MV-4-11 (cell line): ENCODE measurements at places on chromosomes 11 and 22.

- DNase-seq, result no peak
Observed at GRCh38 chr11:69305885-69306540, 12.1 kb downstream of the MYEOV start.

DNA sequence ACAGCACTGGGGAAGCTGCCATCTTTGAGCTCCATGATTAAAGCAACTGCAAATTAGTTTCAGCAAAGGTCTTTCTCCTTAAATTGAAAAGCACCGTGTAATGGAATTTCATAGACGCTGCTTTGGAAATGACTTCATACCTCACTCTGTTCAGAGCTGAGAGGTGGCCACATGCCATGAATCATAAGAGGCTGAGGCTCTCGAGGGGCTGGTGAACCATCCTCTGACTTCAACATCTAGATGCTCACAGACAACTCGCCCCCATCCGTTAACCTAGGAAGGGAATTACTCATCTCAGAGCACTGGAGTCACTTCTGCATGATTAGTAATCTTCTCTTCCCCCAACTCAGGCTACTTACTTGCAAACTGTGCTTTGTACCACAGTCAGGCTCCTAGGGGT lies 122.3 kb downstream of the RCN1 start:
- no peak for DNase-seq

DNA sequence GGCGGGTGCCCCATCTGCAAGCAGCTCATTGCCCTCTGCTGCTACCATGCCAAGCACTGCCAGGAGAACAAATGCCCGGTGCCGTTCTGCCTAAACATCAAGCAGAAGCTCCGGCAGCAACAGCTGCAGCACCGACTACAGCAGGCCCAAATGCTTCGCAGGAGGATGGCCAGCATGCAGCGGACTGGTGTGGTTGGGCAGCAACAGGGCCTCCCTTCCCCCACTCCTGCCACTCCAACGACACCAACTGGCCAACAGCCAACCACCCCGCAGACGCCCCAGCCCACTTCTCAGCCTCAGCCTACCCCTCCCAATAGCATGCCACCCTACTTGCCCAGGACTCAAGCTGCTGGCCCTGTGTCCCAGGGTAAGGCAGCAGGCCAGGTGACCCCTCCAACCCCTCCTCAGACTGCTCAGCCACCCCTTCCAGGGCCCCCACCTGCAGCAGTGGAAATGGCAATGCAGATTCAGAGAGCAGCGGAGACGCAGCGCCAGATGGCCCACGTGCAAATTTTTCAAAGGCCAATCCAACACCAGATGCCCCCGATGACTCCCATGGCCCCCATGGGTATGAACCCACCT lies 28.0 kb upstream of the L3MBTL2 start:
- DNase-seq, result no peak

GRCh38 chr11:59616396-59616982 lies 915 bp upstream of the OSBP start:
- no peak for DNase-seq

DNA sequence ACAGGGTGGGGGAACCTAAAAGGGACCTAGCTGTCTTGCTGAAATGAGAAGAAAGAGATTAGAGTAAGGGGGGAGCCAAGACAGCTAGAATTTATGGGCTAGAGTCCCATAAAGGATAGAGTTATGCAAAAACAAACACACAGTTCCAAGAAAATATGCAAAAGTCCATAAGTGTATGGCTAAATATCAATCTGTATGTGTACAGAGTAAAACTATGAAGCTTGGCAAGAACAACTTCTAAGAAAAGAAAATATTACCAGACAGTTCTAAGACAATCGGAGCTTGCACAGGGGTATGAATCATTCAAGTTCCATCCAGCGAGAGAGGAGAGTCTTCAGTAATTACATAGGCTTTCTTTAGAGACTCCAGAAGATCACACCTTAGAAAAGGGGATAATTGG lies 41.8 kb downstream of the GDPD4 start:
- DNase-seq, result no peak

- no peak for DNase-seq
Observed at GRCh38 chr11:100555931-100556330, 131.2 kb upstream of the ARHGAP42 start.

DNA sequence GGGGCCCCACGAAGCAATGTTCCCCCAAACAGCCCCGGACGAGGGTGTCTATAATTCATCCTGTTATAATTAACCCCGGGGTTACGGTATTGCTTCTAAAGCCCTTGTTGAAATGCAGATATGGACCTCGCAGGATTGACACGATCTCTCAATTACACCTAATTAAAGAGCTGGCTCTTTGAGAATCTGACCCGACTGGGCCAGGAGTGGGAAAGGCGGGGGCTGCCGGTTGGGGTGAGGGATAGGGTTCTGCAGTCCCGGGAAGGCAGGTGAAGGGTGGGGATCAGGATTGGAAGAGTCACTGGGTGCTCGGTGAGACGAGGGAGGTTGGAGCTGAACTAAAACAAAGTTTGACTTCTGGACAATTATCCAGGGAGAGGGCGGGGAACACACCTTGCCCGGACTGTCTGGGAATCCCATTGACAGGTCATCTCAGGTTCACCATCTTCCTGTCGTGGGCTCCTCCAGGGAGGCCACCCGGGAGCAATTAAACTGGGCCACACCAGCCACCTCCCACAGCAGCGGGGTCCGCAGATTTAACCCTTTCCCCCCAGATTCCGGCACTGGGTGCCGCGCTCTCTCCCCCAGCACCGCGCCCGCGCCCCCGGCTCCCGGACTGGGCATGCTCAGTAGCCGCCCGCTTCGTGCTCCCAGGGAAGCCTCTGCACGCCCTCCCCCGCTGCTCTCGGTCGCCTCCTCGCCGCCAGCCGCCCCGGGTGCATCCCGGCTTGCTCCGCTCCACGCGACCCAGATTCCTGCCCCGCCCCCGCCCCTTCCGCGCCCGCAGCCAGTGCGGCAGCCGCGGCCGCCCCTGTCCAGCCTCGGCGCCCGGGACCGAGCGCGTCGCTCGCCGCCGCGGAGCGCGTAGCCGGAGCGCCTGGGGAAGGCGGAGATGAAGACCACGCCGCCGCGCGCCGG lies at the start of gene ELMOD1:
Gene ELMOD1 (plus strand): TSS at position 688 of the 918 bp plus-strand sequence. CDS start 27,043 bp downstream, outside the sequence.
- DNase-seq, result no peak

DNA sequence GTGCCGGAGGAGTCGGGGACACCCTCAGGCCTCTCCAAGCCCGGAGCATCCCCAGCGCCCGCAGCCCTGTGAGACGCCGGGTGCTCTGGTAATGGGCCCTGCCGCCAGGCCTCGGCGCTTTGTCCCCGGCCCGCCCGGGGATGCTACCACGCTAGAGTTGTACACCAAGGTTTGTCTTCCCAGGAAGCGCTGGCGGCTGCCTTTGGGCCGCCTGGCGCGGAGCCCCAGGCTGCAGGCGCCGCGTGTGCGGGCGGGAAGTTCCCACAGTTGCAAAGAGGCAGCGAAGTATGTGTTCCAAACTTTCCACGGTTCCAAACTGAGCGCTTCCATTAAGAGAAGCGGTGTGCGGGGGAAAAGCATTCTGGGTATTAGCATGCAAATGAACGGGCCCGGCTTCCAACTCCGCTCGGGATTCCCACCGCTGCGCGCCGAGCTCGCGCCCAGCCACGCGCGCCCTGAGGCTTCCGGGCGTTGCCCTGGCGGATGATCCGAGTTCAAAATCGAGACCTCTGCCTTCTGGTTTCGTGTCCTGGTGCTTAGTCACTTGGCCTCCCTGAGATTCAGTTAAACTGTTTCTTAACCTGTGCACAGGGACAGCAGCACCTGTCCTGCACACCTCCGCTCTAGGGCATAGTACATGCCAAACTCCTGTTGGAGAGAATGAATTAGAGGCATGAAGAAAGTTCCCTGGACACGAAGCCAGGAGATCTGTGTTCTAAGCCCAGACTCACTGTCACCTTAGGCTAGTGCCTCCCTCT lies 1.3 kb upstream of the PATZ1 start:
- DNase-seq, result peak; percentile 75

- DNase-seq, result no peak
Observed at GRCh38 chr22:17980015-17980590, 44.3 kb downstream of the MICAL3 start.

GRCh38 chr22:35686298-35686697 lies 31.4 kb upstream of the APOL5 start:
- peak; percentile 30 for DNase-seq

- no peak for DNase-seq
Observed at GRCh38 chr11:134469627-134470026, 57.6 kb upstream of the B3GAT1 start.

- DNase-seq, result no peak
Observed at GRCh38 chr22:29004647-29005371, 56.8 kb downstream of the C22orf31 start.

GRCh38 chr22:46965555-46966494 lies 203.4 kb downstream of the TBC1D22A start:
- DNase-seq, result no peak

DNA sequence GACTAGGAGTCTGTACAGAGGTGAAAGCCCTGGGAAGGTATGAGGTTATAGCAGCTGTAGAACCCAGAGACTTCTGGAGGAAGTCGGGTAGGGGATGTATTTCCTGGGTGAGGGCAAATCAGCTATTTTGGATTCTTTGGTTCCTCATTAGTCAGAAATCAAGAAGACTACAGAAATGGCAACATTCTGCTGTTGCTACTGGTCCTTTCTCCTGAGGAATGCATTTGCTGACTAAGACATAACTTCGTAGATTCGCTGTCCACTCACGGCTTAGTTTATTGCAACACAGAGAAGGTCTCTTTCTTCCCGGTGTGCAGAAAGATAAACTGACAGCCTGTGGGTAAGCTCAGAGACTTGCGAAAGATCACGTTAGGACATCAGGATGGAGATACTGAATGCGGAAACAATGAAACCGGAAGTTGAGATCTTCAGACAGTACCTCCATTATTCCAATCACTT lies 25.3 kb upstream of the SESN3 start:
- peak; percentile 99 for DNase-seq

DNA sequence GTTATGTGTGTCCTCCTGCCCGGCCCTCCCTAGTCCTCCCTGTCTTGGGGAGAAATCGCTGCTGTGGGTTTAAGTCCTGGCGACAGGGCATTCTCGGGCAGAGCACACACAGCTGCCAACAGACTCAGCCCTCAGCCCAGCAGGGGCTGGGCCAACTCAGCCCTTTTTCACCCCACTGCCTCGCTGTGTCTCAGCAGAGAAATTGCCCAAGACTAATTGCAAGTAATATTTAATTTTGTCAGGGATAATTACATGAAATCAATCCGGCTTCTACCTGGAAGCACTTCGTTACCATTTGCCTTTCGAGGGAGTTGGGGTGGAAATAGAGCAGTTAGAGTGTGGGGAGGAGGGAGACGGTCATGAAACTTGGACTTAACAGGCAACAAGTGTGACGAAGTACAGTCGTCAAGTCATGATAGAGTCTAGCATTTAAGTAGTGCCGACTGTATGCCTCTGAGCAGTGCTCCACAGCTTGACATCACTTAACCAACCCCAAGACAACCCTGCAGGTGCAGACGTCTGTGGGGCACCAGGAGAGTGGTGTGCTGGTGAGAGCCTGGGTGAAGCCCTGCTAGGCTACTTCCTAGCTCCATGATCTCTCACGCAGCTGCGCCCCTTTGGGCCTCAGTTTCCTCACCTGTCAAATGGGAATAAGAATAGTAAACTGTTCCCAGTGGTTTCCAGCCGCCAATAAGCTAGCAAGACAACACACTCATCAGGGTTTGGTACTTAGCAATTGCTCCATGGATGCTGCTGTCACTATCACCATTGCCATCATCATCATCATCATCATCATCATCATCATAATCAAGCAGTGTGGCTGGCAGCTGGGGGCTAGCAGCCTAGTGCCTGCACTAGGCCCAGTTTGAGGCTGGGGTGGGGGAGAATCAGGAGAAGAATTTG lies 29.2 kb downstream of the MN1 start:
- DNase-seq, result no peak

- peak; percentile 82 for DNase-seq
Observed at GRCh38 chr11:73047773-73048371, 94.2 kb downstream of the FCHSD2 start.

GRCh38 chr11:130390071-130390758 lies 38.2 kb downstream of the ADAMTS8 start:
- DNase-seq, result peak; percentile 27

DNA sequence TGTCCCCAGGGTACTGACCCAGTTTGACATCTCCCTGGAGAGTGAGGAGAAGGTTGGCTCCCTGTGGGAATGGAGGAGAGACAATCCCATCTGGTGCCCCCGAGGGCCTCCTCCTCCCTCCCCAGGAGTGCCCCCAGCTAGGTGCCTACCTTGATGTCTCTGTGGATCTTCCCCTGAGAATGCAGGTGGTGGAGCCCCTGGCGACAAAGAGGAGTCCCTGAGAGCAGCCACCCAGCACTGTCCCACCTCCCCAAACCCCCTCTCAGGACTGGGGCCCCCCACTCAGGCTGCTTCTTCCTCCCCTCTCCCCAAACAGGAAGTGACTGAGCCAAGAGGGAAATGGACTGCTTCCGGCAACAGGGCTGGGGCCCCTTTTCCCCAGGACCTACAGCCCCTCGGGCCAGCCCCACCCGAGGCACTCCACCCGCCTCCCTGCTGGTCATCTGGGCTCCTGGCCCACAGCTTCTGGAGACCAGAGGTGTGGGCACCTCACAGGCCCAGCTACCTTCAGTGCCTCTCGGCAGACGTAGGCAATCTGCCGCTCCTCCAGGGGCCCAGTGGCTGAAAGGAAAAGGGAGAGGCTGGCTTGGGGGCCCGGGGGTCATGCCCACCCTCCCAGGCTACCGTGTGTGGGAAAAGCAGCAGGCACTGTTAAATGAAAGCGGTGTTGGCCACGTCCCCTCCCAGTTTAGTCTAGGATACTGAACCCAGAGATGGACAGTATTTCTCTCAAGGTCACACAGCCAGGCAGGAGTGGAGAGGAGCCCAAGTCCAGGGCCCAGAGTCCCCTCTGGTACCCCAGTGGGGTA lies 1.2 kb downstream of the MAP4K2 start:
- DNase-seq, result peak; percentile 2

DNA sequence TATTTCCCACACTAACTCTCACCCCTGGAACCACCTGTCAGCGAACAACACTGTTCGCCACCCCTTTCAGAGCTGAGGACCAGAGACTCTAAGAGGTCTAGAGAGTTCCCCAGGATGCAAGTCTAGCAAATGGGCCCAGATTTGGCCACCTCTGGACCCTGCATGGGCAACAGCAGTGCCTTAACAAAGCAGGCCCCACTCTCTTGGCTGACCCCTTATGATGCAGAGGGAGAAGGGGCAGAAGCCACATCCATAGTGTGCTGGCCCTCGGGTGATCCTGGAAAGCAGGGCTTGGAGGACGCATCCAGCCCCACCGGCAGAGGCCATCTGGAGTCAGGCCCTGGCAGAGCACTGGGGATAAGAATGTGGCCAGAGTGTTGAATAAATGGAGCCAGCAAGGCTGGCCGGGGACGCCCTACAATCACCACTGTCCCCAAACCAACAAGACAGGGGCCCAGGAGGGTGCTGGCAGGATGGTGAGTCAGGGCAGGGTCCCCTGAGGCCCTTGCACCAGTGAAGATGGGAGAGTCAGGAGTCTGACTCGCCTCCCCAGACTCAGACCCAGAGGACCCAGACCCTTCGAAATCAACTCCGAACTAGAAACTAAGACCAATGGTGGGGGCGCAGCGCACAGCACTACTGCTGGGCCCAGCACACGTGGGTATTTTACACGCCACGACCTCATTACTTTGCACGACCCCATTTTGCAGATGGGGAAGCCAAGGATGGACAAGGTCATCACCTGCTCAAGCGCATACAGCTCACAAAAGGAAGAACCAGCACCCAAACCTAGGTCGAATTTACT lies 6.5 kb downstream of the CSNK1E start:
- DNase-seq, result no peak

GRCh38 chr11:36447947-36448346 lies 62.1 kb downstream of the TRAF6 start:
- DNase-seq, result no peak

- DNase-seq, result peak; percentile 35
Observed at GRCh38 chr11:288478-289397, at the start of gene PGGHG. Gene PGGHG (plus strand): TSS chr11:289126. CDS start chr11:289817, 691 bp downstream.
